ENCODE measurements at places on chromosomes 7 and 10.

GRCh38 chr10:78634389-78634815, 434.4 kb upstream of the ZMIZ1 start:
- DNase-seq, result no peak

- peak; percentile 50 for DNase-seq
Observed at GRCh38 chr10:69439813-69440506, 11.3 kb upstream of the TSPAN15 start.

DNA sequence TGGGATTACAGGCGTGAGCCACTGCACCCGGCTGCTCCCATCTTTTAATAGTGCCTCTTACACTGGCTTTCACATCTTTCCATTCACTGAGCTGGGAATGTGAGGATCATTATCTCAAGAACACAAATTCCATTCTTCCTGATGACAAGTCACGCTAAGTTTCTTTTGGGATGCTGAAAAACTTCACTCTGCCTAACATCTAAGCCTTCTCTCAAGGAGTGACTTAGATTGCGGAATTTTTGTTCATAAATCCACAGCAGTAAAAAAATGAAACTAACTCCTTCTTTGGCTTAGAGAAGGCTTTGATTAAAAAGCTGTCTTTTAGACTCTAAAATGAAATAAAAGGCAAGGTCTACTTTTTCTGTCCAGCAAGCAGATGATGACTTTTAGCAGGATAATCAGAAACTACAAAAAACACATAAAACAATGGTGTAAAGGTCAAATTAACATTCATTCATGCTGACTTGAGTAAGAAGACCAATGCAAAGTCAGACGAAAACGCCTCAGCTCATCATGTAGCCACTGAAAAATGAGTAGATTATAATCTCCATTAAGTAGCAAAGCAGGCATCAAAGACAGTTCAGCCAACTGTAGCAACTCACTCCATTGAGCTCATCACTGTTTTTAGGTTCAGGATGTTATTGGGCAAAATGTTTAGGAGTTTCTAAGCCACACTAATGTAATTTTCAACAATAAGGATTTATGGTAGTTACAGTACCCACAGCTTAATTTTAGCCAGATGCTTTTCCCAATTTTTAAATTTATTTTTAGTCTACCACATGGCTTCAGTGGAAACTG, 178.8 kb downstream of the ELMO1 start:
- DNase-seq, result no peak

- DNase-seq, result peak; percentile 80
Observed at GRCh38 chr7:33107136-33108066, 1.8 kb downstream of the RP9 start.

GRCh38 chr7:79868010-79868409, 266.6 kb upstream of the GNAI1 start:
- DNase-seq, result peak; percentile 5

DNA sequence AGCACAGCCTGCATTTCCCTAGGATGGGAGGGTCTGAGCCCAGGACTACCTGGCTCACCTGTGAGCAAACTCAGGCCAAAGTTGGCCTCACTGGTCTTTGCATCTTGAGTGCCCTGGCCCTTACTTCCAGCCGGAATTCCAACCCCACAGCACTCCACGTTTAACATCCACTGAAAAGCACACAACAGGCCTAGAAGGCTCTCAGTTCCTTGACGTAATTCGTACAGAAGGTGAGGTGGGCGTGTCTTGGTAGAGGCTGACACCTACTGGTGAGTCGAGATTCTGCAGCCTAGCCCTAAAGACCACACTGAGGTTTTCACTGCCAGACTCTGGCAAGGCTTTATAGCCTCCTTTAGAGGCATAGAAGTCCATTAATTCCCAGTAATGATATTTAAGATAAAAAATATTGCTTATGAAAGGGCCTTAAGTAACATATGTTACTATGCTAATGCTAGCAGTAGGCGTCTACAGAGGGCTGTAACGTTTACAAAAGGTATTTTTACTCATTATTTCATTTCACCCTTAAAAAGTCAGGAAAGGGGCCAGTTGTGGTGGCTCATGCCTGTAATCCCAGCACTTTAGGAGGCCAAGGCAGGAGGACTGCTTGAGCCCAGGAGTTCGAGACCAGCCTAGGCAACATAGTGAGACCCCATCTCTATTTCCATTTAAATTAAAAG, 95.8 kb downstream of the HIP1 start:
- DNase-seq, result peak; percentile 93

GRCh38 chr7:35875292-35875691, 74.4 kb downstream of the SEPTIN7 start:
- no peak for DNase-seq

GRCh38 chr7:81623251-81623855, 146.5 kb downstream of the HGF start:
- DNase-seq, result no peak

GRCh38 chr10:91381257-91381891, 28.8 kb upstream of the HECTD2 start:
- DNase-seq, result no peak

- DNase-seq, result no peak
Observed at GRCh38 chr7:137096607-137097006, 228.2 kb downstream of the CHRM2 start.

DNA sequence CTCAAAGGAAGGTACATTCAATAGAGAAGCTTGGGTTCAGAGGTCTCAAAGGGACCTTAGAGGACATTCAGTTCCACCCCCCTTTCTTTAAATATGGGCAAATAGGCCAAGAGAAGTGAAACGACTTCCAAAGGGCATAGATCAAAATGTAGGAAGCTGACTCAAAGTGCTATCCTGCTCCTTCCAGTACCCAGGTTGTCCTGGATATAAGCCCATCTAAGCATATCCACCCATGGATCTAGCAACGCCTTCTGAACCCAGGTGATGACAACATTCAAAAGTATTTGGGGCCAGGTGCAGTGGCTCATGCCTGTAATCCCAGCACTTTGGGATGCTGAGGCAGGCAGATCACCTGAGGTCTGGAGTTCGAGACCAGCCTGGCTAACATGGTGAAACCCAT, 5.3 kb downstream of the ATXN7L1 start:
- no peak for DNase-seq

- no peak for DNase-seq
Observed at GRCh38 chr10:25522294-25522693, 347.5 kb downstream of the GPR158 start.

- no peak for DNase-seq
Observed at GRCh38 chr7:132910657-132911056, 171.2 kb downstream of the CHCHD3 start.

- DNase-seq, result no peak
Observed at GRCh38 chr10:64175271-64175962, 654.2 kb downstream of the REEP3 start.

- DNase-seq, result no peak
Observed at GRCh38 chr7:33904681-33905388, 504 bp upstream of the BMPER start.

GRCh38 chr10:97627731-97628130, 5.6 kb downstream of the MORN4 start:
- DNase-seq, result no peak

- no peak for DNase-seq
Observed at GRCh38 chr7:154832557-154833138, 170.3 kb downstream of the PAXIP1 start.

DNA sequence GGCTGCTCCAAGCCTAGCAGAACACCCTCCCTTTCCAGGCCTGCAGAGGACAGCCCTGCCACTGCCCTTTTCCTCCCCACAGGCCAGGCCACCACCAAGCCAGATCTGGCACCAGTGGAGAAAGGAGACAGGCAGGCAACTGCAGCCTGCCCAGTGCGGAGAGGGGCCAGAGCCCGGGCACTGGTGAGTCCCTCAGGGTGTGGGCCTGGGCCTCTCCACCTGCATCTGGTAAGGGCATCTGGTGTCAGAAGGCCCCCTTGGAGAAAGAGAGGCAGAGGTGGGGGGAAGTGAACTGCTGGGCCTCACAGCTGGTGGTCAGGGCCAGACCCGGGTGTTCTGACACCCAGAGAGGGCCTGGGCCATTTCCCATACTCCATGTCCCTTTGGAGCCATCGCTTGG, 27.9 kb downstream of the ZNF783 start:
- DNase-seq, result no peak

DNA sequence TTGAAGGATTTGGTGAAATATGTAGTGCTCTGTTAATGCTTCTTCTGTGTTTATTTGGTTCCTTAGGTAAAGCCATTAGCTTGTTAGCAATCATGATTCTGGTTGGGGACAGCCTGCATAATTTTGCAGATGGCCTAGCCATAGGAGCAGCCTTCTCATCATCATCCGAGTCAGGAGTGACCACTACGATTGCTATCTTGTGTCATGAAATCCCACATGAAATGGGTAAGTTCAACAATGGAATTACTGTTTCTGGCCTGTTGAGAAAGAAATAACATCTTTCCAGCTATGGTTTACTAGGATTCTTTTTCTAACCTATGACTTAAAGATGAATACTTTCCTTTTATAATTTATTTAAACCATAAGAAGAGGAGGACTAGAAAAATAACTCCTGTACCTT, 48.9 kb downstream of the SLC39A12 start:
- no peak for DNase-seq

- DNase-seq, result peak; percentile 1
Observed at GRCh38 chr7:15686957-15687545, 568 bp upstream of the MEOX2 start.

- no peak for DNase-seq
Observed at GRCh38 chr7:40799-41750, 151.3 kb upstream of the FAM20C start.

- no peak for DNase-seq
Observed at GRCh38 chr10:25028711-25029110, 12.3 kb downstream of the THNSL1 start.

DNA sequence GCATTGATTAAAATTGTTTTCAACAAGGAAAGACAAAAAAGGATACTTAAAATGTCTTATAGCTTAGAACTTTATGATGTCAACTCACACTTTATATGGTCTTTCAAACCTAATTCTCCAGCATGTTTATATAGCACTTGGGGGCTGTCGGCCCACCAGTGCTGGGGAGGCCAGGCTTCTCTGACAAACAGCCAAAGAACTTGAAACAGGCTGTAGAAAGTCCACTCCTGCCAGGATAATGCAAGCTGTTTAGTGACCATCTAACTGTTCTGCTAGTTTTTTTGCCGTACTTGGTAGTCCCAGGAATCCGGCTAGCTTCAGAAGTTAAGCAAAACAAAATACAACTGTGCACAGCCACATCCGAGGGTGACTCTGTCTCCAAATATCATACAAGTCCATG, 13.6 kb upstream of the SOSTDC1 start:
- DNase-seq, result no peak

DNA sequence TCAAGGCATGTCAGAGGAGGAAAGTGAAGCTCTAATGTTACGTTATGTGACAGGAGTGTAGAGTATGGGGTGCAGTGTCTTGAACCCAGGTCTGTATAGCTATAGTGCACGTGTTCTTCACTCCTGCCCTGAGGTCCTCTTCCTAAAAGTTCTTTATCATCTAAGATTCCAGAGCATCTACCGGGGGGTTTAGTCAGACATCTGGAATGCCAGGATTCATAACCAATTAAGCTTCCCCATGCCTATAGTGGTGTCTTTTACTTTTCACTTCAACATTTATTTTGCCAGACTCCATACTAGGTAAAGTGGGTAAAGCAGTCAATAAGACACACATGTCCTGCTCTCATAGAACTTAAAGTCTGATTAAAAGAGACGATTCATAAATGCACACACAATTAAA, 22.4 kb downstream of the PPP1R3C start:
- DNase-seq, result no peak
